ENCODE measurements at places on chromosomes 3 and 15.
A peak's percentile ranks its signal among the peaks of the same experiment; 100 is the strongest.

DNA sequence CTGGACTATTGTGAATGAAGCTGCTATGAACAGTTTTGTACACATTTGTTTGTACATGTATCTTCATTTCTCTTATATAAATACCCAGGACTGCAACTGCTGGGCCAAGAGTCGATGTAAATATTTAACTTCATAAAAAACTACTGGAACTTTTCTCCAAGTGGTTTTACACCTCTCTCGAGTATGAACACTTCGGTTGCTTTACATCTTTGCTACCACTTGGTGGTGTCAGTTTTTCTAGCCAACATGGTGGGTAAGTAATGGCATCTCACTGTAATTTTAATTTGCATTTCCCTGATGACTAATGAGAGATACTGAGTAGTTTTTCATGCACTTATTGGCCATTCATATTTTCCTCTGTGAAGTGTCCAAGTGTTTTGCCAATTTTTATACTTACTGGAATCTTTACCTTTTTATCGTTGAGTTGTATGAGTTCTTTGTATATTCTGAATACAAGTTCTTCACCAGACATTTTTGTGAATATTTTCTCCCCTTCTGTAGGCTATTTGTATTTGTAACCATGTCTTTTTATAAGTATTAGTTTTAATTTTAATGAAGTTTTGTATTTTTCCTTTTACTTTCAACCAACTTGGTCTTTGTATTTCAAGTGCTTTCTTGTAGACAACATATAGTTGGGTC, 44.4 kb downstream of the PCOLCE2 start:
- no peak for DNase-seq

DNA sequence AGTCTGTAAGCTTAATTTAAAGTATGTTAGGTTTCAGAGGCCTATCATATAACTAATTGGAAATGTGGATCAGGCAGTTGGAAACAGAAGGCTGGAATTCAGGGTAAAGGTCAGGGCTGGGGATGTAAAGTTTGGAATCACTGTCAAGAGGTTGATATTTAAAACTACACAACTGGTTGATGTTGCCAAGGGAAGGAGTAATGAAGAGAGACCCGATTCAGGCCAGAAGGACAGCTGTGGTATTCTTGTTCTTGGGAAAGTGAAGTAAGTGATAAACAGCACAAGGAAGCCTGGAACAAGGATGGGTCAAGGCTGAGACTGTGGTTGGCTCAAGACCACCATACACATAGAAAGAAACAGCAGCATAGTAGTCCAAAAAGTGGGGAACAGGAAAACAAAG, 654.2 kb downstream of the NTRK3 start:
- no peak for DNase-seq

DNA sequence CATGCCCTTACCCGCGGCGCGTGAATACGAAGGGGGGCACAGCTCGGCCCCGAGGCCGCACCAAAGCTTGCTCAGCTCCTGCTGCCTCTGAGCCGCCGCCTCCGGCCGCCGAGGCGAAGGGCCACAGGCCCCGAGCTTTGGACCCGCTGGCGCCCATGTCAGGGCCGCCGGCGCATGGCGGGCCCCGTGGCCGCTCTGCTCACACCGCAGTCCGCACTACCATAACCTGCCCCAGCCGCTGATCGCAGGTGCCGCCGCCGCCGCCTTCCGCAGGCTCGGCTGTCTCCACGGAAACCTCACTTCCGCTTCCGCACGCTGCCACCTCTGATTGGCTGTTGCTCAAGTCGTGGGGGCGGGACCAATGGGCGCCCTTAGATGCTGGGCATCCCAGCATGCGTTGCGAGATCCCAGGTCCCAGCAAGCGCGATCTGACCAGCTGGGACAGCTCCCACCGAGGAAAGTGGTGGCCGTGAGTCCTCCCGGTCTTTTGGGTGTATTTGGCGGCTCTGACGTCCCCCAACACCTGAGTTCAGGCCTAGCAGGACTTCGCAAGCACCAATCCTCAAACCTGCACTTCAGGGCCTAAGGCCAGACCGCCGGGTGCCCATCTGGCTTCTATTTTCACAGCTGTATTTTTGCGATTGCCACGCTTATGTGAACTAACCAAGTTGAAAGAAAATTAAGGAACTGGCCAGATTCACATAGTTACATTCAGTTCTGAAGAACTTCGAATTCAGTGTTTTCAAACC, at the start of gene TUSC2:
Gene TUSC2, minus strand, starts transcription at position 281 of the 749 bp plus-strand sequence. Its CDS starts 124 bp downstream, at position 157.
- peak; percentile 91 for DNase-seq

DNA sequence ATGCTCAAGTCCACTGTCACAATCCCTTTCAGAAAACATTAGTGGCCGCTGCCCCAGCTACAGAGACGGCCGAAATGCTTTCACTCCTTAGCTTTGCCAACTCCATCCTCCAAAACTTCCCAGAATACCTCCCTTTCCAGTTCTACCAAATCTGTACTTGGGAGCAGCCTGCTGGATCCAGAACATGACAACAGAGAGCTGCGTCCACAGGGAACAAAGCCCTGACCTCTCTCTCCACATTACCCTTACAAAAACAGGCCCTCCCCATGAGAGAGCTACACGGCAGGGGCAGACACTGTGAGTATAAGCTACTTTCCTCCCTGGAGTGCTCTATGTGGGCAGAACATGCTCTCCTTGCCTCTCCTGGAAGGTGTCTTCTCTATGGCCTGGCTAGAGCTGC, 6.3 kb downstream of the RBM15B start:
- DNase-seq: no peak

GRCh38 chr3:35201211-35201610, 438.1 kb upstream of the ARPP21 start:
- no peak for DNase-seq

GRCh38 chr3:130414457-130414856, 69.0 kb downstream of the COL6A5 start:
- DNase-seq: no peak

- DNase-seq: no peak
Observed at GRCh38 chr15:49620199-49620598, 419 bp downstream of the FAM227B start.

All from NCI-H2029 (cell line).